ENCODE measurements at places on chromosomes 1 and 21. TPM values are rescaled to one million over a fixed set of nuclear protein-coding genes. Genes with fewer than 3 reads are reported as not detected.
A peak's percentile ranks its signal among the peaks of the same experiment; 100 is the strongest.

TRIM17 gene
- total RNA-seq, result 7.0 TPM

CFAP74 gene
- not detected for total RNA-seq

LCE1E gene
- not detected for total RNA-seq

DNA sequence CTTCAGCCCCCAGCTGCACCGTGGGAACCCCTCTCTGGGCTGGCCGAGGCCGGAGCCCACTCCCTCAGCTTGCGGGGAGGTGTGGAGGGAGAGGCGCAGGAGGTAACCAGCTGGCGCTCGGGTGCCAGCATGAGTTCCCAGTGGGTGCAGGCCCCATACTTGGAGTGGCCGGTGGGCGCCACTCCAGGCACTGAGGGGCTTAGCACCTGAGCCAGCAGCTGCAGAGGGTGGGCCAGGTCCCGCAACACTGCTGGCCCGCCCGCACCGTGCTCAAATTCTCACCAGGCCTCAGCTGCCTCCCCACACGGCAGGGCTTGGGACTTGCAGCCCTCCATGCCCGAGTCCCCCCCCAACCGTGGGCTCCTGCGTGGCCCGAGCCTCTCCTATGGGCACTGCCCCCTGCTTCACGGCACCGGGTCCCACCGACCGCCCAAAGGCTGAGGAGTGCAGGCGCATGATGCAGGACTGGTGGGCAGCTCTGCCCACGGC, 47.2 kb downstream of the LRRC53 start:
- DNase-seq, result no peak

DNA sequence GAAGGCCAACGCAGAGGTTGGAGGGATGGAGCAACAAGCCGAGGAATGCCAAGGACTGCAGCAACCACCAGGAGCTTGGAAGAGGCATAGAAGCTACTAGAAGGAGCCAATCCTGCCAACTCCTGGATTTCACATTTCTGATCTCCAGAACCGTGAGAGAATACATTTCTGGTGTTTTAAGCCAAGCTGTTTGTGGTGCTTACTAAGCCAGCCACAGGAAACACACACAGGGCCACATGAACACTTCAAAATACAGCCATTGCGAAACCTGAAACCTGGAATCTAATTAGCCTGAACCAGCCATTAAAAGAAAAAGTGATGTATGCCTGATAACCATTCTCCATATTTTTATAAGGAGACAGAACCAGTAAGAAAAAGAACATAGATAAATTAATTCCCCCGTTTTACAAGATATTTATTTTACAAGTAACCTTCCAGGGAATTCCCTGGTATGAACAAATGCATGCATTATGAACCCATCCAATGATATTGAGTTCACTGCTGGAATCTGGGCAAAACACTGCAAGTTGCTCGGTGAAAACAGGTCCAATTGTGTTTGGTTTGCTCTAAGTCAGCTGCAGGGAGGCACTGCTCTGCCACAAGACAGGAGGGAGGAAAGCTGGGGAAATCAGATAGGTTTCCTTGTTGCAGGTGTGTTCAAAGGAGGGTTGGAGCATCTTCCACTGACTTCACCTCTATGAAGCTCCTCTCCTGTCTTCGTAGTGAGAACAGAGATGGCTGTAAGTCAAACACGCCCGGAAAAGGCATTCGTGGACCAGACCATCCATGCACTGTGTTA, 70.2 kb downstream of the ETS2 start:
- peak; percentile 64 for DNase-seq

GRCh38 chr1:199170711-199171110, 531.9 kb downstream of the PTPRC start:
- DNase-seq, result no peak

DNA sequence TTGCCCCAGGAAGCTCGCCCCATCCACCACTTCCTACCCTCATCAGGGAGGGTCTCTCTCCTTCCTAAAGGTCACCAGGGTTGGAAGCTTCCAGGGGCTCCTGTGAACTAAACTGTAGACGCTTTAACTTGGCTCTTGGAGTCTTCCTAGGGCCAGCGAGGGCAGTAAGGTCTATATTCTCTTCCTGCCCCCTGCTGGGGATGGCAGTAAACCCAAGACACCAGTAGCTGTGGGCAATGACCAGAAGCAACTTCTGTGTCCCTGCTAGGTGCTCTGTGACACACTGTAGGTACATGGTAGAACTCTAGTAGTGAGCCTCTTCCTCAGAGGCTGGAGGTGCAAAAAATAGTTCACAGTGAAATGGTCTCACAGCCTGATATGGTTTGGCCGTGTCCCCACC, 30.0 kb downstream of the KCND3 start:
- DNase-seq, result no peak

GRCh38 chr1:111204201-111204982, 3.9 kb upstream of the DENND2D start:
- DNase-seq, result no peak

DNA sequence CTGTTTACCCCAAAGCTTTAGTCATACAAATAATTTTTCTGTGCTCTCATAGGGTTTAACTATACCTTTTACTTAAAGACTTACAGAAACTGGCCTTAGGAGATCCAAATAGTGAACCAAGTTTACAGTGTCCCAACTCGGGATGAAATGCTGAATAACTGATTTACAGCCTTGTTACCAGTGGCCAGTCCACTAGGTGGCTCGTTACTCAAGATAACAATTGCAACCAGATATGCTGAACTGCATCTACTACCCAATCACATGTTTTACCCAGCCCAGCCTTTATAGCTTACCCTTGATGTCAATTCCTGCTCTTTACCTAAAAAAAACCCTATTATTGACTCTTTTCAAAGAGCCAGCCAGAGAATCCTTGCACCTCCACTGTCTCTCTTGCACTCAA, 1148.8 kb upstream of the ADGRL4 start:
- DNase-seq, result no peak

DNA sequence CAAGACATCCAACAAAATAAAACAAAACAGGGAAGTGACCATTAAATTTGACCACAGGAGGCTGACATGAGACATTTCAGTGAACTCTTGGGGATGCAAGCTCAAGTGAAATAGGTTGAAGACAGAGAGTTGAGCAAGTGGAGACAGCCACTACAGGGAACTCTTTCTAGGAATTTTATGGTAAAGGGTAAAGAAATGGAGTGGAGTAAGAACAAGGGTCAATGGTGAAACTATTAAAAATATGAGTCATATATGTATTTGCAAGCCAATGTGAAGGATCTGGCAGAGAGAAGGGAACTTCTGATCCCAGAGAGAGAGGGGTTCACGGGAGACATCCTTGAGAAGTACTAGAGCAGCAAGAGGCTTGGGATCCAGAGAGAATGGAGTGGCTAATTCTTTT, 9.1 kb upstream of the TRABD2B start:
- DNase-seq, result no peak

DNA sequence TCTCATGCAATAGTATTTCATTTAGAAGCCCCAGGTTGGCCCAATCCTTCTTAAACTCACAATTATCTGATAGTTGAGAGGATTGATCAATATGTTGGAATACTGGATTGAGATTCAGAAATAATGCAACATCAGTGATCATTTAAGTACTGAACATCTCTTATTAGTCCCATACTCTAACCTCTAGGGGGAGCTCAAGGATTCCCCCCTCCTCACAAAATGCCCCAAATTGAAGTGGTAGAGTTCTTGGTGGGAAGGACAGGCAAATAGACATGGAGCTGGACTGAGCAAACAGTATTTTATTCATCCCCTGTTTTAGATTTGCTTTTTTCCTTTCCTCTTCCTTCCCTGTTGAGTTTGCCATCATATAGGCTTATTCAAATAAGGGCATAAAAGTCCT, 62.8 kb downstream of the NGF start:
- DNase-seq, result no peak

- no peak for DNase-seq
Observed at GRCh38 chr1:48228156-48228555, 5.6 kb downstream of the SLC5A9 start.

Data from fibroblast of the aortic adventitia (primary cell).